CD8-positive, alpha-beta memory T cell (primary cell): ENCODE measurements at places on chromosomes 11 and 22.

DNA sequence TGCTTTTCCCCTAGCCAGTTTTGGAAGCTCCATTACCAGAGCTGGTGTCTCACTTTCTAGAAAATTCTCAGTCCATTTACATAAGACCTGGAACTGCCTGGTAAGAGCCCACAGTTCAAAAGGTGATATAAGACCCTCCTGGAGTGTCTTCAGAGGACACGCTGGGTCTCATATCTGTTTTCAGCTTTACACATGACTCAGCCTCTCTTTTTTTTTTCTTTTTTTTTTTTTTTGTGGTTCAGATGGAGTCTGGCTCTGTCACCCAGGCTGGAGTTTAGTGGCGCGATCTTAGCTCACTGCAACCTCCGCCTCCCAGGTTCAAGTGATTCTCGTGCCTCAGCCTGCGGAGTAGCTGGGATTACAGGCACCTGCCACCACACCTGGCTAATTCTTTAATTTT, 30.7 kb downstream of the WEE1 start:
- no peak for DNase-seq
- H3K36me3 ChIP-seq: no peaks in the 10 kb centered on the region
- H3K4me1 ChIP-seq: peaks cover 20% of the 10 kb centered on the region
- H3K4me3 ChIP-seq: no peak overlapping the region
- no peaks in the 10 kb centered on the region for H3K27me3 ChIP-seq
- H3K27ac ChIP-seq: no peak overlapping the region

DNA sequence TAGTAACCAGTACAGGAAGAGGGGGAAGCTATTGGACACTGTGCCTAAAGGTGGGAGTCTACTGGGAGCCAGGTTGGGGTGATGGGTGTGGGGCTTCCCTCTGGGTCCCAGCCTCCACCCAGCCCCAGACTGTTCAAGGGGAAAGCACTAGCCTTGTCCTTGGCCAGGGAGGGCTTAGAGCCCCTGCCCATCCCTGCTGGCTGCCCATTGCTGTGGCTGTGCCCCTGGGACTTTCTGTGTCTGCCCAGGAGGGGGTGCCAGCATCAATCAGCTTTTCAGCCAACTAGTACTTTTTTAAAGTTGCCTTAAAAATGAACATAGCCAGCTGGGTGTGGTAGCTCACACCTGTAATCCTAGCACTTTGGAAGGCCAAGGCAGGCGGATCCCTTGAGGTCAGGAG, 19.9 kb downstream of the INCENP start:
- no peak overlapping the region for H3K27ac ChIP-seq
- no peak overlapping the region for H3K4me3 ChIP-seq
- DNase-seq: no peak
- peaks cover 36% of the 10 kb centered on the region for H3K36me3 ChIP-seq

DNA sequence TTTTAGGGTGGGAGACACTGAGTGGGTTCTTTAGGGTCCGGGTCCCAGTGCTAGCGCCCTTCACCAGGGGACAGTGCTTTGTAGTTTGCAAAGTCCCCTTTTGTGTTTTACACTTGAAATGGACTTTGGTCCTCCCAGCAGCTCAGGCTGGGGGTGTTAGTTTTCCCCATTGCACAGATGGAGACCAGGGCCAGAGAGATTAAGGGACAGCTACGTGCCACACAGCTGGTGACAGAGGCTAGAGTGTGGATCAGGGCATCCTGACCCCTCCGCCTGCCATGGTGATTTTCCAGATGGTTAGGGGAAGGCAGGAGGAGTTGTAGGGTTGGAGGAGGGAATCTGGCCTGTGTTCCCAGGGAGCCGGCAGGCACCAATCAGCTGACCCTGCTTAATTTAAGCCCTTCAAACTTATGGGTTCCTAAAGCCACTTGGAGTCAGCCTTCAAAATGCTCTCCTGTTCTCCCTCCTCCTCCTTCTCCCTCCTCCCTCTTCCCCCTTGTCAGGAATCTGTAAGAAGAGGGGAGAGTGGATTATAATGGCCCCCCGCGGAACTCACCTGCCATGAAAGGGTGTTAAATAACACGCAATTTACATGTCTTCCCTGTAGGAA, 22.5 kb upstream of the MPPED1 start:
- DNase-seq: no peak
- H3K27ac ChIP-seq: no peak overlapping the region
- no peak overlapping the region for H3K4me3 ChIP-seq
- peaks cover 3% of the 10 kb centered on the region for H3K4me1 ChIP-seq

- peak overlapping the region; percentile 92 for H3K4me3 ChIP-seq
- DNase-seq: no peak
- peaks cover 70% of the 10 kb centered on the region for H3K4me1 ChIP-seq
- no peaks in the 10 kb centered on the region for H3K27me3 ChIP-seq
- peaks cover 18% of the 10 kb centered on the region for H3K36me3 ChIP-seq
These were observed 1.7 kb downstream of the RPS19BP1 start for GRCh38 chr22:39530692-39531331.

GRCh38 chr11:46251954-46252353, 25.5 kb upstream of the CREB3L1 start:
- no peak for DNase-seq
- H3K27me3 ChIP-seq: no peaks in the 10 kb centered on the region
- no peaks in the 10 kb centered on the region for H3K4me1 ChIP-seq
- H3K27ac ChIP-seq: no peak overlapping the region

DNA sequence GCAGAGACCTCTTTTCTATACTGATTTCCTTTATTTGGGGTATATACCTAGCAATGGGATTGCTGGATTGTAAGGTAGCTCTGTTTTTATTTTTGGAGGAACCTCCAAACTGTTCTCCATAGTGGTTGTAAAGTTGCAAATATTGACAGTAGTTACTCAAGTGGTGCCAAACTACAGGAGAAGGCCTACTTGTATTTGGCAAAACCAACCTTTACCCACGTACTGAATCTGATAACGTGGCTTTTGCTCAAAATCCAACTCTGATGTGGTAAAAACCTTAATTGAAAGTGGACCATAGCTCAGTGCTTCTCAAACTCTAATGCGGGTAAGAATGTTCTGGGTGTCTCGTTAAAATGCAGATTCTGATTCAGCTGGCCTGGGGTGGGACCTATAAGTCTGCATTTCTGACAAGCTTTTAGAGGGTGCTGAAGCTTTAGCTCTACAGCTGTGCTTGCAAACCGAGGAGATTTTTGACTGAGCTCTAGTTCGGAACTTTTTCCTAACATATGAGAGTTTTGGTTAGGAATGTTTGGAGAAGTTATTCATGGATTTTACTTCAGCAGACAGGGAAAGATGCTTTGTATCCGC, 69.8 kb downstream of the PACS1 start:
- no peak overlapping the region for H3K4me3 ChIP-seq
- peaks cover 8% of the 10 kb centered on the region for H3K4me1 ChIP-seq
- no peaks in the 10 kb centered on the region for H3K27me3 ChIP-seq
- H3K36me3 ChIP-seq: no peaks in the 10 kb centered on the region
- DNase-seq: no peak
- no peak overlapping the region for H3K27ac ChIP-seq

DNA sequence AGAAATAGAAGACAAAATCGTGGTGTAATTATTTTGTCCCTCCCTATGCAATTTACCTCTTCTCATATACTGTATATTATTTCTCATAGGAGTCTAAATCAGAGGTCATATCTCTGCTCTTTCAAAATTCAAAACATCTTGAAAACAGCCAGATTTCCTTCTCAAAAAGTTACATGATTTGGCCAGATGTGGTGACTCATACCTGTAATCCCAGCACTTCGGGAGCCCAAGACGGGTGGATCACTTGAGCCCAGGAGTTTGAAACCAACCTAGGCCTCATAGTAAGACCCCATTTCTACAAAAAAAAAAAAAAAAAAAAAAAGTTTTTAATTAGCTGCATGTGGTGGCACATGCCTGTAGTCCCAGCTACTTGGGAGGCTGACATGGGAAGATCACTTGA, 29.0 kb upstream of the DNAJB7 start:
- no peak overlapping the region for H3K4me3 ChIP-seq
- no peak overlapping the region for H3K27ac ChIP-seq
- DNase-seq: no peak
- H3K27me3 ChIP-seq: no peaks in the 10 kb centered on the region
- H3K4me1 ChIP-seq: no peaks in the 10 kb centered on the region

GRCh38 chr11:83367745-83368144, 81.6 kb upstream of the CCDC90B start:
- no peak overlapping the region for H3K4me3 ChIP-seq
- no peaks in the 10 kb centered on the region for H3K36me3 ChIP-seq
- H3K4me1 ChIP-seq: no peaks in the 10 kb centered on the region
- H3K27ac ChIP-seq: no peak overlapping the region
- DNase-seq: no peak

DNA sequence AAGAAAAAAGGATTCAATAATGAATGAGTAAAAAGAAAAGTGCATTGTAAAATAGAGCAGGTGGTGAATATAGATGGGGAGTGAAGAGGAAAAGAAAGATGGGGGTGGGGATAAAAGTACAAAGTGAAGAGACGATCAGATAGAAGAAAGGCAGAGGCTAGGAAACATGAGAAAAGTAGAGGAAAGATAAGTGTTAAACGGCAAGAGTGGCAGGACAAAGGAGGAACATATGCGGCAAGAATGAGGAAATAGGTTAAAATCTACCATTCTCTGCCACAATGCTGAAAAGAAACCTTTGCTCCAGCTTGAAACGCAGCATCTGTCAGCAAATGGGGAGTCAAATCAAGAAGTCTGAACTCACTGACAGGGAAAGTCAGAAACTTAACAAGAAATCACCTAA, 6.8 kb downstream of the FUT4 start:
- H3K4me1 ChIP-seq: peaks cover 24% of the 10 kb centered on the region
- no peak overlapping the region for H3K27ac ChIP-seq
- H3K4me3 ChIP-seq: no peak overlapping the region
- no peak for DNase-seq

- H3K4me3 ChIP-seq: no peak overlapping the region
- no peaks in the 10 kb centered on the region for H3K36me3 ChIP-seq
- no peak overlapping the region for H3K27ac ChIP-seq
- H3K4me1 ChIP-seq: no peaks in the 10 kb centered on the region
- H3K27me3 ChIP-seq: no peaks in the 10 kb centered on the region
- DNase-seq: no peak
These were observed 33.0 kb downstream of the DKK3 start for GRCh38 chr11:11975201-11976092.

- H3K36me3 ChIP-seq: no peaks in the 10 kb centered on the region
- H3K27me3 ChIP-seq: peaks cover 30% of the 10 kb centered on the region
- peaks cover 9% of the 10 kb centered on the region for H3K4me1 ChIP-seq
- DNase-seq: no peak
These were observed 14.7 kb upstream of the MFRP start for GRCh38 chr11:119361056-119361787.

DNA sequence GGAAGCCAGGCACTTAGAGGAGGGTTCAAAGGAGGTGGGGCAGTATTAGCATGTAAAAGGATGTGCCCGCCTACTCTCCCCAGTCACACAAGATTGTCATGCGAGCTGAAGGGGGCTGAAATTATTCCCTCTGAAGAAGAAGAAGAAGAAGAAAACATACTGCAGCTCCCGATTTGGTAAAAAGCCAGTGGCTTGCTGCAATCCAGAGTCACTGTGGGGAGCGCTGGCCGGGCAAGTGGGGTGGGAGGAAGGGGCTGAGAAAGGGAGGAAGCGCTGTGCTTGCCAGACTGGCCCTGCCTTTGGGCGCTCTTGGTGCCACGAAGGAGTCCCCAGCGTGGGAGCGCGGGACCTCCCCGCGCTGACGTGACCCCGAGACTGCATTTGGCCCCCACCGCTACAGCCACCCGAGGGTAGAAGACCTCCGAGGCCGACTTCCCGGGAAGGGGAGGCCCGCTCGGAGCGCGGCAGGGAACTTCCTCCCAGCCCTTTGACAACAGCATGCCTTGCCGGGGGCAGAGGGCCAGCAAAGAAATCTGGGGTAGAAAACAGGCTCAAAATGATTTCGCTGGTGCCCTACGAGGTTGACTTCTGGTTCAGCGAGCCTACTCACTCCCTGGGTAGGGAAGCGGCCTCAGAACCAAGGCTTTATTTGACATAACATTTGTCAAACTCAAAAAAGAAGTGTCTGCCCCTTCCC, 906.3 kb downstream of the DLG2 start:
- no peak overlapping the region for H3K27ac ChIP-seq
- no peaks in the 10 kb centered on the region for H3K36me3 ChIP-seq
- H3K4me1 ChIP-seq: no peaks in the 10 kb centered on the region
- no peak overlapping the region for H3K4me3 ChIP-seq
- H3K27me3 ChIP-seq: no peaks in the 10 kb centered on the region

DNA sequence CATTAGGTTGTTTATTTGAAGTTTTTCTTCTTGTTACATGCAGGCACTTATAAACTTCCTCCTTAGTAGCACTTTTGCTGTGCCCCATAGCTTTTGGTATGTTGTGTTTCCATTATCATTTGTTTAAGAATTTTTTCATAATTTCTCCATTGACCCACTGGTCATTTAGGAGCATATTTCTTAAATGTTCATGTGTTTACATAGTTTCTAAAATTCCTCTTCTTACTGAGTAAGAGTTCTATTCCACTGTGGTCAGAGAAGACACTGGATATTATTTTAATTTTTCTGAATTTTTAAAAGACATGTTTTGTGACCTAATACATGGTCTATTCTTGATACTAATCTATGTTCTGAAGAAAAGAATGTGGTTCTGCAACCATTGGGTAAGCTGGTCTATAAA, 333.0 kb downstream of the DDX10 start:
- no peak for DNase-seq
- H3K4me1 ChIP-seq: no peaks in the 10 kb centered on the region
- no peak overlapping the region for H3K27ac ChIP-seq
- no peaks in the 10 kb centered on the region for H3K27me3 ChIP-seq
- no peak overlapping the region for H3K4me3 ChIP-seq

GRCh38 chr11:95175818-95176380, 55.1 kb downstream of the SESN3 start:
- H3K4me1 ChIP-seq: no peaks in the 10 kb centered on the region
- no peak overlapping the region for H3K4me3 ChIP-seq
- H3K27me3 ChIP-seq: no peaks in the 10 kb centered on the region
- no peak for DNase-seq

DNA sequence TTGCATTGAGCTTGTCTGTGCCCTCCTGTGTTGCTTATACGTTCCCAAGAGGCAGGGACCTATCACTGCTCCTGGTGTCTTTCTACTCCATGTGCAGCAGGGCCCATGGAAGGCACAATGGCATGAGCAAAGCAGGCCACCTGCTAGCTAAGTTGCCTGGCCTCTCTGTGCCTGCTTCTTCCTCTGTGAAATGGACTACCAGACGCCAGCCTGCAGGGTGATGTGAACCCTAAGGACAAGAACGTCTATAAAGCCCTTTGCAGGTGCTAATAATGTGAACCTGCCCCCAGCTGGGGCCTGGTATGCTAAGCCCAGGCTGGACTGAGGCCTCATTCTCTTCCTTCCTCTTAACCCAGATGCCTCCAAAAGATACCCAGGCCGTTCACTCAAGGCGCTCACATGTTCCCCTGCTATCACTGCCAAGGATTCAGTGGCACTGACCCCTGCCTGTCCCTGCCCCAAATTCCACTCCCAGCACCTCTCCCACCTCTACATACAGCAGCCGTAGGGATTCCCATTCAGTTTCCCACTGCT, 4.0 kb downstream of the GUCD1 start:
- peak overlapping the region; percentile 31 for H3K27ac ChIP-seq
- DNase-seq: no peak
- H3K27me3 ChIP-seq: no peaks in the 10 kb centered on the region
- H3K4me3 ChIP-seq: no peak overlapping the region
- H3K4me1 ChIP-seq: peaks cover 16% of the 10 kb centered on the region

GRCh38 chr11:111774955-111775710, 8.9 kb upstream of the PPP2R1B start:
- no peak for DNase-seq
- no peaks in the 10 kb centered on the region for H3K4me1 ChIP-seq
- no peaks in the 10 kb centered on the region for H3K36me3 ChIP-seq
- no peak overlapping the region for H3K4me3 ChIP-seq
